Nephron progenitor cell (in vitro differentiated cells): ENCODE measurements at places on chromosomes 3 and 15.

DNA sequence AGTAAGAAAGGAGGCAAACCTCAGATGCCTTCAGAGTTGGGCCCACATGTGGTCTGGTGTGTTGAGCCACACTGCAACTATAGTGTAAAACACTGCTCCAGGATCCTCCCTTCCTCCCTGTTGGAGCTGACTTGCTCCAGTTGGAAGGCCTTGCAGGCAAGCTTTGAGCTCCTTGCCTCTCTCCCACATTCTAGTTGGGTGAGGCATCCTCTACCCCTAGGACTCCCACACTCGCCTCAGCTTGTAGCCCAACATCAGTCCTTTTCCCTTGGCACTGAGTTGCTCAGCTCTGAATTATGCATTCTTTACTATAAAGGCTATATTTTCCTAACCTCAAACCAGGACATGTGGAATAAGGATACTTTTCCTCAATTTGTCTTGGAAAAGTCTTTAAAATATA, 143.9 kb downstream of the NECTIN3 start:
- H3K4me3 ChIP-seq: no peak overlapping the region
- H3K27ac ChIP-seq: no peak overlapping the region
- H3K4me1 ChIP-seq: no peaks in the 10 kb centered on the region
- DNase-seq: no peak
- no peaks in the 10 kb centered on the region for H3K36me3 ChIP-seq

GRCh38 chr3:149005416-149005815, 14.1 kb downstream of the GYG1 start:
- no peak overlapping the region for H3K4me3 ChIP-seq
- H3K27me3 ChIP-seq: no peaks in the 10 kb centered on the region
- H3K27ac ChIP-seq: no peak overlapping the region

DNA sequence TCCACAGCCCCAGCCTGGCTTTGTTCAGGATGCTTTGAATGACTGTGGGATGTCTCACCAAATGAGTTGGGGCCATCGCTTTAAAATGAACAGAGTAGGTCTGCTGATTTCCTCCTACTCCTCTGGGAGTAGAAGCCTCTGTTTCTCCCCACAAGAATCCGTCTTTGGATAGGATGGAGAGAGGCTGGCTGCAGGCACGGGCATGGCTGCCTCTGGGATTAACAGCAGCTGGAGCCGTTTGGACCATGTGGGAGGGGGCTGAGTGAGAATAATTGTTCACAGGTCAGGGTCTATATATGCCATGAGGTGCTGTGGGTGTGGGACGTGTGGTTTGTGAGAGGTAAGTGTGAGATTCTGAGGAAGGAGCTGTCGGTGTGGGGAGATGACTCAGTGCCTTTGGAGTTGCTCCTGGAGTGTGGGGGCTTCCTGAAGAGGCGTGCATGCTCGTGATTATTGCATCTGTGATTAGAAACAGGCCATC, 48.0 kb upstream of the APEH start:
- no peak for DNase-seq
- H3K36me3 ChIP-seq: peaks cover 5% of the 10 kb centered on the region
- no peak overlapping the region for H3K4me3 ChIP-seq
- H3K27me3 ChIP-seq: peaks cover 7% of the 10 kb centered on the region
- peaks cover 3% of the 10 kb centered on the region for H3K4me1 ChIP-seq

GRCh38 chr3:193991666-193992424, 144.1 kb upstream of the HES1 start:
- no peak overlapping the region for H3K4me3 ChIP-seq
- DNase-seq: no peak
- no peak overlapping the region for H3K27ac ChIP-seq
- H3K36me3 ChIP-seq: peaks cover 8% of the 10 kb centered on the region
- H3K4me1 ChIP-seq: peaks cover 40% of the 10 kb centered on the region

DNA sequence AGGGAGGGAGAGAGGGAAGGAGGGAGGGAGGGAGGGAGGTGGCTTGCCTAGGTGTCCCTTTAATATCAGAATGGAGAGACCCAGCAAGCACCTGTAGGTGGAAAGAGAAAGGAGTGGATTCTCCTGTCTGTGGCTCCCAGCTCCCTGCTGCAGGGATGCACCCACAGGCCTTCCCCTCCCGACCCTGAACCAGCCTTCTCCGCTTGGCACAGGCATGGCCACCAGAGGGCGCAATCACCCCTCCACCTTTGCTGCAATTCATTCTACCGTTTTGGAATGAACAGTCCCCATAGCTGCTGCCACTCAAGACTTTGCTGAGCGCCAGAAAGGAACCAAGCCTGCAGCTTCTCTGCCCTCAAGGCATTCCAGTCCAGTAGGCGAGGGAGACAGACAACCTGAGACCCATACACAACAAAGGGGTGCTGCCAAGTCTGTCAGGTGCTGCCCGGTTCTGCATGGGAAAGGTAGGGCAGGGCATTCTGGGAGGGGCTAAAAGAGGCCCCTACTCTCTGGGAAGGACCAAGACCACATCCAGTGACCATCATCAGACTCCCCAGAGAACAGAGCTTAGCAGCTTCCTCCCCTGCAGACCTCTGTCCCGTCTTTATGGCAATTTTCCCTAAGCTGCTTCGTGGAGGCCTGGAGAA, 4.9 kb downstream of the TLR9 start:
- peaks cover 9% of the 10 kb centered on the region for H3K36me3 ChIP-seq
- no peak overlapping the region for H3K4me3 ChIP-seq
- peak; percentile 94 for DNase-seq
- peaks cover 35% of the 10 kb centered on the region for H3K4me1 ChIP-seq
- H3K27ac ChIP-seq: no peak overlapping the region
- peaks cover 3% of the 10 kb centered on the region for H3K27me3 ChIP-seq

GRCh38 chr15:89002830-89003229, 85.4 kb upstream of the ABHD2 start:
- DNase-seq: no peak
- peak overlapping the region; percentile 27 for H3K4me3 ChIP-seq
- peaks cover 53% of the 10 kb centered on the region for H3K4me1 ChIP-seq
- peak overlapping the region; percentile 84 for H3K27ac ChIP-seq

- peaks cover 7% of the 10 kb centered on the region for H3K27me3 ChIP-seq
- DNase-seq: no peak
- H3K36me3 ChIP-seq: no peaks in the 10 kb centered on the region
- no peak overlapping the region for H3K4me3 ChIP-seq
- H3K27ac ChIP-seq: no peak overlapping the region
- no peaks in the 10 kb centered on the region for H3K4me1 ChIP-seq
Observed at GRCh38 chr15:39282663-39283208, 298.1 kb upstream of the THBS1 start.

GRCh38 chr15:90789462-90789861, 72.3 kb downstream of the BLM start:
- no peaks in the 10 kb centered on the region for H3K27me3 ChIP-seq
- H3K4me3 ChIP-seq: no peak overlapping the region
- peak overlapping the region; percentile 29 for H3K27ac ChIP-seq
- peaks cover 28% of the 10 kb centered on the region for H3K4me1 ChIP-seq

DNA sequence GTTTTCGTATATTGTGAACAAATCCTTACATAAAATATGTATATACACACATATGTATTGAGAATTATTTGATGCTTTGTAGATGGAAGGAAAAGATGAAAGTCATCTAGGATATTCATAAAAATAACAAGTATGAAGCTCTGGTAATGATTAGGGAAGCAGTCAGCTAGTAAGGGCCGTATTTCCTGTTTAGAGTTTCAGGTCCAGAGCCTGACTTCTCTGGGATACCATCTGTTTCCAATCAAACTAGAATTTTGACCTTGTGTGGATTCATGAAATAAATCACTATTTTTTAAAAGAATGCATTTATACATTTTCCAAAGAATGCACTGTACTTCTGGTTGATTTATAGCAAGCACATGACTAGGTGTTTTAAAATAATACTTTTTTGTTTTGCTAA, 156.1 kb upstream of the CGNL1 start:
- H3K27ac ChIP-seq: no peak overlapping the region
- peaks cover 50% of the 10 kb centered on the region for H3K4me1 ChIP-seq
- DNase-seq: no peak
- H3K4me3 ChIP-seq: peak overlapping the region; percentile 76
- no peaks in the 10 kb centered on the region for H3K27me3 ChIP-seq

- H3K4me3 ChIP-seq: no peak overlapping the region
- H3K27me3 ChIP-seq: no peaks in the 10 kb centered on the region
- H3K4me1 ChIP-seq: peaks cover 20% of the 10 kb centered on the region
- no peak for DNase-seq
- peaks cover 91% of the 10 kb centered on the region for H3K36me3 ChIP-seq
Observed at GRCh38 chr15:92934716-92935115, 34.6 kb downstream of the CHD2 start.

GRCh38 chr3:3286014-3286413, 106.5 kb upstream of the CRBN start:
- H3K4me1 ChIP-seq: peaks cover 21% of the 10 kb centered on the region
- no peak overlapping the region for H3K27ac ChIP-seq
- no peak for DNase-seq
- peaks cover 10% of the 10 kb centered on the region for H3K36me3 ChIP-seq
- no peak overlapping the region for H3K4me3 ChIP-seq

GRCh38 chr3:164004205-164004604, 1074.1 kb downstream of the SI start:
- no peak for DNase-seq
- H3K36me3 ChIP-seq: no peaks in the 10 kb centered on the region
- H3K27me3 ChIP-seq: peaks cover 6% of the 10 kb centered on the region
- H3K27ac ChIP-seq: no peak overlapping the region

DNA sequence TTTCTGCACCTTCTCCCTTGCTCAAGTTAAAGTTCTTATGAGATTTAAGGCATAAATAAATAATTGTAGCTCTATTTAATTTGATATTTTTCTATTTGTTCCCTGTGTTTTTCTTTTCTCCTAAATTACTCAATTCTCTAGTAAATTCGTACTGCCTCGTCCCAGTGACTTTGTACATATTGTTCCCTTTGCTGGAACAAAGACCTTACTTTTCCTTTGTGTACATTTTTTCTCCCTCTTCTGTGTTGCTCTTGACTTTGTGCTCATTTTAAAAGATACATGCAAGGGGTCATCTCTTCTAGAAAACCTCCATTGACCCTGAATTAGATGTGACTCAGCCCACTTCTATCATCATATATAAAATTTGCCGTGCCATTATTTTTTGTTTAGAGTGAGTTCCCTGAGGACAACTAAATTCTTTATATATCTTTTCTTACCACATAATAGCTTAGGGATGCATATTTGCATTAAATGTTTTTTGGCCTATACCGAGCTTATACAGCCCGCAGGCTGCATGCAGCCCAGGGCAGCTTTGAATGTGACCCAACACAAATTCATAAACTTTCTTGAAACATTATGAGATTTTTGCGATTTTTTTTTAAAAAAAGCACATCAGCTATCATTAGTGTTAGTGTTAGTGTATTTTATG, 29.6 kb downstream of the PPP4R2 start:
- H3K27ac ChIP-seq: peak overlapping the region; percentile 0
- H3K4me1 ChIP-seq: peaks cover 9% of the 10 kb centered on the region
- H3K4me3 ChIP-seq: no peak overlapping the region
- H3K27me3 ChIP-seq: peaks cover 3% of the 10 kb centered on the region
- H3K36me3 ChIP-seq: peaks cover 88% of the 10 kb centered on the region

DNA sequence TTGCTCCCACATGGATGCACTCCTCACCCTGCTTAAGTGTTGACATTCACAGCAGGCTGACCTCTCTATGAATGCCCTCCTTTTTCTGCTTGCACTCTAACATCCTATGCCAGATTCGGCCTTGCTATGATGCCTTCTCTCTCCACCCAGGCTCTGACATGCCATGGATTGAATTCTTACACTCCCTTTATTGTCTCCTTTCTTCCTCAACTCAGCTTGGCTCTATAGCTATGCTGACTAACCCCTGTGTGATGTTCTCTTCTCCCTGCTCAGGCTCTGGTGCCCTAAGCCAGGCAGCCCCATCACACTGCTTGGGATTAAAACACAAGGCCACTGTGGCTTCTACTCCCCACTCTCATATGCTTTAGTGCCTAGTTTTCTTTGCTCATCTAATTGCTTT, 563.7 kb downstream of the NSUN3 start:
- H3K27ac ChIP-seq: no peak overlapping the region
- H3K27me3 ChIP-seq: no peaks in the 10 kb centered on the region
- no peaks in the 10 kb centered on the region for H3K36me3 ChIP-seq
- no peak for DNase-seq
- H3K4me3 ChIP-seq: no peak overlapping the region
- peaks cover 6% of the 10 kb centered on the region for H3K4me1 ChIP-seq

- DNase-seq: no peak
- no peak overlapping the region for H3K27ac ChIP-seq
- peaks cover 3% of the 10 kb centered on the region for H3K27me3 ChIP-seq
Observed at GRCh38 chr3:28467414-28467813, 118.8 kb upstream of the AZI2 start.

DNA sequence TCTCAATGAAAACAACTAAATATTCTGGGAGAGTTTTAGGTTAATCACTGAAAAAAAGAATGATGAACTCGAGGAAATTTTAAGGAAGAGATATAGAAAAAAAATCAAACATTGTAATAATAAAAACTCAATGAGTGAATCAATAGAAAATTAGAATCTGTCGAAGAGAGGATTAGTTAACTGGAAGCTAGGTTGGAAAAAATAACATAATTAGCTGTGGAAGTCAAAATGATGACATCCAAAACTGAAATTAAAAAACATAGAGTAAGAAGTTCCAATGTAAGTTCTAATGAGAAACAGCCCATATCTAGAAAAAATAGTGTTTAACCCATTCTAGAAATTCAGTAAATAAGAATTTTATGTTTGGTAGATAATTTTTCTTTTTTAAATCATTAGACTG, 299.3 kb upstream of the RARB start:
- H3K27me3 ChIP-seq: no peaks in the 10 kb centered on the region
- H3K4me3 ChIP-seq: no peak overlapping the region
- H3K4me1 ChIP-seq: no peaks in the 10 kb centered on the region
- no peak for DNase-seq

- H3K27me3 ChIP-seq: no peaks in the 10 kb centered on the region
- DNase-seq: no peak
- no peak overlapping the region for H3K27ac ChIP-seq
- no peak overlapping the region for H3K4me3 ChIP-seq
- no peaks in the 10 kb centered on the region for H3K4me1 ChIP-seq
Observed at GRCh38 chr3:118666-119065, 77.9 kb upstream of the CHL1 start.

- H3K36me3 ChIP-seq: no peaks in the 10 kb centered on the region
- no peak overlapping the region for H3K4me3 ChIP-seq
- no peak overlapping the region for H3K27ac ChIP-seq
- peaks cover 10% of the 10 kb centered on the region for H3K27me3 ChIP-seq
Observed at GRCh38 chr15:27535445-27536129, 563.5 kb downstream of the OCA2 start.

- H3K36me3 ChIP-seq: no peaks in the 10 kb centered on the region
- H3K27ac ChIP-seq: no peak overlapping the region
- DNase-seq: no peak
- H3K27me3 ChIP-seq: peaks cover 10% of the 10 kb centered on the region
- H3K4me1 ChIP-seq: peaks cover 24% of the 10 kb centered on the region
- H3K4me3 ChIP-seq: no peak overlapping the region
Observed at GRCh38 chr3:128313071-128313725, 153.5 kb downstream of the DNAJB8 start.

DNA sequence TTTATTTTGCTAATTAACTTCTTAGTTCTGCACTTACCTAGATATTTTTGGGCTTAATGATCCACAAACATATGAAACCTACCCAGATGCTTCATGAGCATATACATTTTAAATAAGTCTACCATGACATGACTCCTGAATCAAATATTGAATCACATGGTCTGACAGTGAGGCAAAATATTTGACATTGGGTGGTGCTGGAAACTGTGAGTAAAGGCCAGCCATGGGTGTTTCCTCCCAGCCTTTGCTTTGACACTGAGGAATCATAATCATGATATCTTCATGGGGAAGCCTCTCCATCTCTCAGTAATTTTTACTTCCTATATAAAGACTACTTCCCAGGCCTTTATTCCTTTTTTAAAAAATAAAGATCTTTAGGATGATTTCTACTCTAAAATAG, 22.8 kb upstream of the SSR3 start:
- DNase-seq: no peak
- H3K4me1 ChIP-seq: no peaks in the 10 kb centered on the region
- no peak overlapping the region for H3K27ac ChIP-seq
- H3K4me3 ChIP-seq: no peak overlapping the region
